ENCODE measurements at places on chromosomes 4 and X.

DNA sequence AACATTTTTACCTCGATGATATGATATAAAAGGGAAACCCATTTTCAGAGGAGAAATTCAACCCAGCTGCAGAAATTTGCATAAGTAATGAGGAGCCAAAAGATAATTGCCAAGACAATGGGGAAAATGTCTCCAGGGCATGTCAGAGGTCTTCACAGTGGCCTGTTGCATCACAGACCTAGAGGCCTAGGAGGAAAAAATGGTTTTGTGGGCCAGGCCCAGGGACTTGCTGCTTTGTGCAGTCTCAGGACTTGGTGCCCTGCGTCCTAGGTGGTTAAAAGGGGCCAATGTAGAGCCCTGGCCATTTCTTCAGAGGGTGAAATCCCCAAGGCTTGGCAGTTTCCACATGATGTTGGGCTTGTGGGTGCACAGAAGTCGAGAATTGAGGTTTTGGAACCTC lies 106.9 kb downstream of the CPXCR1 start:
- DNase-seq, result no peak

DNA sequence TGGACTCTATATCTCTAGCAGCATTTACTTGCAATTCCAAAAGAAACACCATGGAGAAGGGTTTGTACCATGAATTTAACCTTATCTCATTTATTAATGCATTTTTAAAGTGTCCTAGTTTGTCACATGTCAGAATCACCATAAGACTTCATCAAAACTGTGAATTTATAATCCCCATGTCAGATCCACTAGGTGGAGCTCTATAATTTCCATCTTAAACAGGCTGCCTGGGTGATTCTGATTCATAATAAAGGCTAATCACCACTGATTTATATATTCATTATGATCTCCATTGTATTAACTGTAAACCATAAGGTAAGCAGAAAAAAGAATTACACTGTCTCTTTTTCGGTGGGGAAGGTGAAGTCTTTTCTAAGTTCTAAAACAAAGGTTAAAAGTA lies 4.0 kb downstream of the TCEAL2 start:
- no peak for DNase-seq

- no peak for DNase-seq
Observed at GRCh38 chr4:44652002-44652401, 577 bp upstream of the YIPF7 start.

DNA sequence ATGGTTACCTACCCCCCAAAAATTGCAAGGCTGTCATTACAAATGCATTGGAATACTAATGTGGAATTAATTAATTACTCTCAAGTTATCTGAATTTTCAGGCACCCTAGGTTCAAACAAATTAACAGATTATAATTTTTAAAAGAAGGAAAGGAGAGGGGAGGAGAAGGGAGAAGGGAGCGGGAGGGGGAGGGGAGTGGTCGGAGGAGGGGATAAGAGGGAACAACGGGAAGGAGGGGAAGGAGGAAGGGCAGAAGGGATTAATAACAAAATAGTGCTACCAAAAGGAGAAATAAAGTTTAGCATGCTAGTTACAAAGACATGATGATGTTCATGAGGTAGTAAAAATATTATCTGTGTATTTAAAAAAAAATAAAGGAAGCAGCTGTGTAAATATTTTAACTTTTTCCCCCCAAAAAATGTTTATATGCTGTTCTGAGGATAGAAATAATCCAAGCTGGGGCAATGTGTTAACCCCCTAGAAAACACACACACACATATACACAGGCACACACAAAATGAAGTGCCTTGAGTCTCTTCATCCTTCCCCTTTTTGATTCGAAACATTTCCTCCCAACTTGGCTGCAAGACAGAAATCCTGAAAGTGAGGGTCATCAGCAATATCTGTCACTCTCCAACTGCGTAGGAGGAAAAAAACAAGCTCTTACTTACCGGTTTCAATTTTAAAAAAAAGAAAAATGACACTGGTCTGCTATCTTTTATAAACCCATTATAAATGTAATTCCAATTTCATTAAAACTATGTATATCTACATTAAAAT lies 58.8 kb downstream of the PPP3CA start:
- DNase-seq, result no peak

GRCh38 chrX:114798907-114799306 lies 215.0 kb downstream of the HTR2C start:
- no peak for DNase-seq

- DNase-seq, result no peak
Observed at GRCh38 chr4:111066887-111067286, 444.0 kb upstream of the PITX2 start.

GRCh38 chrX:137052643-137053235 lies 18.9 kb upstream of the GPR101 start:
- no peak for DNase-seq

DNA sequence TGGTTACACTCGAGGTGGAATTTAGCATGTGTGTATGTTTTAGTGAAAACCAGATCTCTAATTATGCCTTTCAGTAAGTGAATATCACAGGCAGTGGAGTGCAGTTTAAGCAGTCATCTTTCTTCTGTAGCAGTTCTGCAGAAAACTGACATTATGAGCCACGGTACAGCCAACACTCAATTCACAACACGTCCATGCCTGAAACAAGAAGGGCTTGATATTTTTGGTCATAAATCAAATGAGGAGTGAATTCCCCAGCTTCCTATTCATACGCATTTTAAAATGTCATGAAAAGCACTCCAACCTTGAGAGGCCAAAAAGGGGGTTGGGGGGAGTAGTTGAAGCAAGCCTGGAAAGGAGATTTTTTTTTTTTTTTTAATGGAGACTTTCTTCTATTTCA lies 316.7 kb downstream of the ARHGAP10 start:
- DNase-seq, result no peak

- peak; percentile 1 for DNase-seq
Observed at GRCh38 chrX:136146614-136147314, 569 bp upstream of the FHL1 start.

- no peak for DNase-seq
Observed at GRCh38 chr4:188779581-188779980, 640.3 kb downstream of the TRIML1 start.

GRCh38 chr4:183936574-183937345 lies 31.7 kb downstream of the STOX2 start:
- no peak for DNase-seq

- DNase-seq, result no peak
Observed at GRCh38 chrX:39331082-39331704, 529.9 kb downstream of the MID1IP1 start.

- no peak for DNase-seq
Observed at GRCh38 chr4:2396781-2397368, 21.6 kb downstream of the ZFYVE28 start.

DNA sequence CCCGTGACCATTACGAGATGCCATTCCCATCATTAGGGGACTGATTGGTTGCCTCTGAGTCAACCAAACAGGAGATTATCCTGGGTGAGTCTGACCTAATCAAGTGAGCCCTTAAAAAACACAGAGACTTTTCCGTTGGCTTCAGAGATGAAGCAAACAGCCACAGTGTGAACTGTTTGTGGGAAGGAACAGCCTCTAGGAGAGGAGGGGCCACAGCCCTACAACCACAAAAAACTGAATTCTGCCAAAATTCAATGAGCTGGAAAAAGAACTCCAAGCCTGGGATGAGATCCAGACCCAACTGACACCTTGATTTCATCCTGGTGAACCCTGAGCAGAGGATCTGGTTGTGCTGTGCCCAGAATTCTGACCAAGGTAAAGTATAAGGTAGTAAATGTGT lies 31.3 kb upstream of the TBL1X start:
- DNase-seq, result no peak

- no peak for DNase-seq
Observed at GRCh38 chrX:132086672-132087071, 41.1 kb downstream of the FRMD7 start.

GRCh38 chr4:153497091-153497531 lies 31.0 kb downstream of the TMEM131L start:
- DNase-seq, result no peak

DNA sequence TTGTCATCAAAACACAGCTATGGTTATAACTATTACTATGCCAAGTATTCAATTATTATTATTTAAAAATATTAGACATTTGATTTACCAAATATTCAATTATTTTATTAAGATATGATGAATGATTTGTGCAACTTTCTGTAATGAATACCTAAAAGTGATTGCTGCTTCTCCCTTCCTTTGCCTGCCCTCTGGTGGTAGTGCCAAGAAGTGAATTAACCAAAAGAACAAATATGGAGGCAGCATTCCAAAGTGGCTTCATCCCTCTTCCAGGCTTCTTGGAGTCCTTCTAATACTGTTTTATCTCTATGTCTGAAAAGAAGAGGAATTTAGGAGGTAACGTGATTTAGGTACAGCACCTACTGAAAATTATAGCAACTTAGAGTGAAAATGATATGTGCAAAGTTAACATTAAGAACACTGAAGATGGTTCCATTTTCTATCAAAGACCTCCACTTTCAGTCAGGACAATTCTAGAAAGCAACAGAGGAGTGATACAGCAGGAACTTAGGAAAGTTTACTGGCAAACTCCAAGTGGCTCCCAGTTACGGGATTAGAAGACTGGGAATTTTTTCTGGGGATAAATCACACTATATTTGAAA lies 43.0 kb downstream of the ENPEP start:
- DNase-seq, result no peak

DNA sequence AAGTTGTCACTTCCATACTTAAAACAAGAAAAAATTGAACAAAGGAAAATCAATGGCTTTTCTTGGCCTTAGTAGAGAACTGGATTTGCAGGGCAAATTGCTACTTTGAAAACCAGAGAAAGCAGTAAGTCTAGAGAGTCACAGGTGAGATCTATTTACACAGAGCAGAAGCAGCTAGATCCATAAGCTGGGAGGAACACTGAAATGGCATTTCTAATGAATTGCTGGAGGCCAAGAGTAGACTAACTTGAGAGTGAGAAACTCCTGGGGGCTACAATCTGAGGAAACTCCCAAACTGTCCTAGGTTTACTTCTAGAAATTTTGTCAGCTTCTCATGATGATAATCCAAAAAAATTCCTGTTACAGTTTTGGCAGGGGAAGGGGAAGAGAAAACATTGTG lies 133.3 kb downstream of the SPCS3 start:
- no peak for DNase-seq

- DNase-seq, result no peak
Observed at GRCh38 chr4:1369091-1369450, 22.1 kb downstream of the UVSSA start.

DNA sequence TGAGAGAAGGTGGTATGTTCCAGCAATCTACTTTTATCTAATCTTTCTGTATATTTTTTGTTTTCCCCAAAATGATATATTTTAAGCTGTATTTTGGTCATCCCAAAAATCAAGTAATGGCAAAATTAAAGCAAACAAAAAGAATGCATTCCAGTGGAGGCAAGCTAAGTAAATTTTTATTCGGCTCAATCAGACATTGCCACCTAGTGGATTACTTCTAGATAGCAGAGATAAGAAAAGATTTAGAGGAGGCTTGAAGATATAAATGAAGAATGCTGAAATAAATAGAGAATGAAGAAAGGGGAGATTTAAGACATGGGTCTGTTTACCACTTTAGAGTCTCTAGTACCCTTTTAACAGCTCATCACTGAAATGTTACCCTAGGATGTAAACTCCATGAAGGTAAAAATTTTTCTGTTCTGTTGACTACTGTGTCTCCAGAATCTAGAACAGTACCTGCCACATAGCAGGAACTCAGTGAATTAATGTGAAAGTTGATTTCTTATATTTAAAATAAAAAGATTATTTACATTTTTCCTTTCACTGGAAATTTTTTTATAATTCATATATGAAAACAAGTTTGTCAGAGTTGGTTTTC lies 110.9 kb upstream of the ANK2 start:
- DNase-seq, result no peak

DNA sequence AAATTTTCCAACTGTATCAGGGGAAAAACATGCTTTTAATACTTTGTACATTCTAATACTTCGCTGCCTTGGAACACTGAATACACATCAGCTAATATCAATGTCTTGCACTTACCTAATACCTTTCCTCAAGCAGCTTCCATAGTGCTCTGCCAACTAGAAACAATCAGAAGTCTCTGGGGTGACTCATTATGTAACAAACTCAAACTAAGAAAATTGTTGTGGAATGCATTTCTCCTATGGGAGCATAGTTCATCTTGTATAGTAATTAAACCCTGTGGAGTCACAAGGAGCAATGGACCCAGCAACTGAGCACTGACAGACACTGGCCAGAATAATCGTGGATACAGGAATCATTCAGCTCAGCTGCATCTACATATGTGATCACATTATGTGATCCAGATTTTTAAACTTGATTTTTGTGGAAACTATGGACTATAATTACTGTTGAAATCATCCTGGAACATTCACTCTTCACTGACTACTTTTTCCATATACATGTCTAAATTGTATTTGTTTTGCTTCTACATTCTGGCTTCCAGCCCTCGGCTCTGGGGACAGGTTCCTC lies 496.9 kb downstream of the TMA16 start:
- no peak for DNase-seq

GRCh38 chrX:130831347-130831722 lies 71.7 kb downstream of the ENOX2 start:
- no peak for DNase-seq

- no peak for DNase-seq
Observed at GRCh38 chr4:188839704-188840103, 700.5 kb downstream of the TRIML1 start.

- DNase-seq, result no peak
Observed at GRCh38 chr4:139419388-139419914, 34.5 kb upstream of the RAB33B start.

GRCh38 chr4:31009926-31010325 lies 289.8 kb downstream of the PCDH7 start:
- DNase-seq, result no peak

GRCh38 chr4:80412322-80412721 lies 76.8 kb downstream of the CFAP299 start:
- no peak for DNase-seq

DNA sequence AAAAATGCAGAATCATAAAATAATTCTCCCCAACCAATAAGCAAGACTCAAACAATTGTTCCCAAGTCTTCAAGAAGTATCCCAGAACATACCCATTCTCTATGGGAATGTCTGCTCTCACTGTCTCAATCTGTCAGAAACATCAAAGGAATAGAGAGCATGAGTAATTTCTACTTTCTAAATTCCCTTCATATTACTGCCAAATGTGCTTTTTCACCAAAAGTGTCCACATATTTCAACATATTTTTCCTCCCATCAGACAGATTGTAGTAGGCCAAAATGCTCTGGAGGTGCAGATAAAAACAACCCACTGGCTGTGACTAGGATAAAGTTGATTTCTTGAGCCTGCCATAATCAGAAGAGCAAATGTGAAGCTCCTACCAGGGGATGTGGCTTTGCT lies 692.0 kb upstream of the FAM241A start:
- no peak for DNase-seq

GRCh38 chrX:102341867-102342266 lies 94.9 kb downstream of the NXF2 start:
- DNase-seq, result no peak

DNA sequence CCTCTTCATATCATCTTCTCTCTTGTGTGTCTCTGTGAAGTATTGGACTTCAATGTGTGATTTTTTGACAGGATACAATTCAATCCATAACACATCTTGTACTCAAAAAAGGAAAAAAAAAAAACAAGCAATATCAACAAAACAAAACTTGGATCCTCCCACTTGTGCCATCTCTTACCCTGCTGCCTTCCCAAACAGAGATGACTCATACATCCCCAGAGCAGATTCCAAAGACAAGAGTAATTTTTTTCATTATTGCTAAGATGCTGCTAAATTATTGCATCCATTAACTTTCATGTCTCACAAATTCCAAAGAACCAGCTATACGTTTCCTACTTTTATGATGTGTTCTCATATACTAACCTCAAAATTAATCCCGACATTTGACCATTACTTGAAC lies 479.2 kb downstream of the GBA3 start:
- DNase-seq, result no peak

GRCh38 chrX:69062493-69062892 lies 102.8 kb downstream of the PJA1 start:
- no peak for DNase-seq
